ENCODE measurements at places on chromosomes 16 and 17. TPM values are rescaled to one million over a fixed set of nuclear protein-coding genes. Genes with fewer than 3 reads are reported as not detected.

The NXN gene
- 0.23 TPM for total RNA-seq

The PPY gene
- not detected for total RNA-seq

The WNT3 gene
- not detected for total RNA-seq

The CNGB1 gene
- not detected for total RNA-seq

The POLG2 gene
- 35.2 TPM for total RNA-seq

The LGALS9B gene
- total RNA-seq = not detected

The C16orf89 gene
- not detected for total RNA-seq

The TMEM100 gene
- not detected for total RNA-seq

The SLC5A11 gene
- total RNA-seq = not detected

The TMED6 gene
- total RNA-seq = 1.8 TPM

The DHX58 gene
- 97.0 TPM for total RNA-seq

The HOXB1 gene
- not detected for total RNA-seq

The C17orf113 gene
- total RNA-seq = 0.05 TPM

The MT1A gene
- total RNA-seq = not detected

The LGALS9 gene
- total RNA-seq = 240 TPM

The SLFN14 gene
- total RNA-seq = not detected

The MAF gene
- 279 TPM for total RNA-seq

The IL34 gene
- not detected for total RNA-seq

The NSF gene
- total RNA-seq = 48.6 TPM

The CDR2L gene
- 0.50 TPM for total RNA-seq

The OTOP2 gene
- not detected for total RNA-seq

The TBC1D26 gene
- not detected for total RNA-seq

The TAC4 gene
- total RNA-seq = not detected

The OTOP3 gene
- not detected for total RNA-seq

The TMC6 gene
- 463 TPM for total RNA-seq
